ENCODE measurements at places on chromosomes 4 and X. TPM values are rescaled to one million over a fixed set of nuclear protein-coding genes. Genes with fewer than 3 reads are reported as not detected.

The IL13RA1 gene
- 0.38 TPM for polyA plus RNA-seq

The SPANXD gene
- polyA plus RNA-seq: not detected

The CYTL1 gene
- polyA plus RNA-seq: not detected

The SSX2B gene
- not detected for polyA plus RNA-seq

The MAGEC2 gene
- polyA plus RNA-seq: not detected

The SLITRK4 gene
- not detected for polyA plus RNA-seq

The UGT2A3 gene
- polyA plus RNA-seq: not detected

The GAGE12F gene
- polyA plus RNA-seq: not detected

The POF1B gene
- polyA plus RNA-seq: 0.84 TPM

The RAB40A gene
- polyA plus RNA-seq: not detected

The SPARCL1 gene
- not detected for polyA plus RNA-seq

The ITM2A gene
- polyA plus RNA-seq: 470 TPM

The BRS3 gene
- polyA plus RNA-seq: not detected

The FHIP1A gene
- polyA plus RNA-seq: not detected

The SPON2 gene
- 8.4 TPM for polyA plus RNA-seq

The NAA11 gene
- polyA plus RNA-seq: not detected

The SUPT20HL2 gene
- not detected for polyA plus RNA-seq

The DUSP21 gene
- not detected for polyA plus RNA-seq

The ZCCHC4 gene
- 9.2 TPM for polyA plus RNA-seq

The SPIN4 gene
- 0.78 TPM for polyA plus RNA-seq
